Aorta (tissue), 5 donors: ENCODE measurements at places on chromosomes 7 and 10. TPM values are rescaled to one million over a fixed set of nuclear protein-coding genes. Genes with fewer than 3 reads are reported as not detected.
A peak's percentile ranks its signal among the peaks of the same experiment; 100 is the strongest.

Gene LAMB4
- not detected for total RNA-seq

DNA sequence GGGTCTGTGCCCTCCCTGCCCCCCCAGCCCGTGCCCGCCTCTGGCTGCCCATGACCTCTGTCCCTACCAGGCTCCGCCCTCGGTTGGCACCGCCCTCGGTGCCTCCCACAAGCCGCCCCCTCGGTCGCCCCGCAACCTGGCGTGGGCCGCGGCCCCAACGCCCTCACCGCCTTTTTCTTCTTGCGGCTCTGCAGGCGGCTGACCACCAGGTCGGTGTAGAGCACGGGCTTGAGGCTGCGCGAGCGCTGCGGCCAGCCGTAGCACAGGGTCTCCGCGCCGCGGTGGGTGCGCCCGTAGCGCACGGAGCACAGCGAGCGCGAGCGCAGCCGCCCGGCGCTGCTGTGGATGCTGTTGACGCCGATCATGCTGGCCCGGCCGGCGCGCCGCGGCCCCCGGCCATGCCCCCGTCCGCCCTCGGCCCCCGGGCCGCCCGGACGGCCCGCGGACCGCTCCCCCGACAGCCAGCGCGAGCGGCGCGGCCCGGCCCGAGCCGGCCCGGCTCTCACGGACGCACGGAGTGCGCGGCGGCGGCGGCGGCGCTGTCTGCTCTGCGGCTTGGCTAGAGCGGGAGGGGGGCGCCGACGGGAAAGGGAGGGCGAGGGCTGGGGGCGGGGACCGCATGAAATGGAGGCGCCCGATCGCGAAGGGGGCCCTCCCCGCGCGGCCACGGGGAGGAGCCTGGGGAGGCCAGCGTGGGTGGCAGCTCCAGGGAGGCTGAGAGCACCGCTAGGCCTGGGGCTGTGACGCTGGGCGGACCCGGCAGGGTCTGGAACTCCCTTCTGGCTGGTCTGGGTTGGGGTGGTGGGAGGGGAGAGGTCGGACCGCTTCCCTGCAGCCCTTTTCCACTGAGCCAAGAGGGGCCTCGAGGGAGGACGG is 9.6 kb downstream of the PSD start:
- peak; percentile 81 for DNase-seq

GRCh38 chr7:38932509-38933168 is 23.6 kb upstream of the VPS41 start:
- peak; percentile 93 for DNase-seq

- no peak for DNase-seq
These were observed 57.6 kb upstream of the LMTK2 start for GRCh38 chr7:98049034-98049433.

DNA sequence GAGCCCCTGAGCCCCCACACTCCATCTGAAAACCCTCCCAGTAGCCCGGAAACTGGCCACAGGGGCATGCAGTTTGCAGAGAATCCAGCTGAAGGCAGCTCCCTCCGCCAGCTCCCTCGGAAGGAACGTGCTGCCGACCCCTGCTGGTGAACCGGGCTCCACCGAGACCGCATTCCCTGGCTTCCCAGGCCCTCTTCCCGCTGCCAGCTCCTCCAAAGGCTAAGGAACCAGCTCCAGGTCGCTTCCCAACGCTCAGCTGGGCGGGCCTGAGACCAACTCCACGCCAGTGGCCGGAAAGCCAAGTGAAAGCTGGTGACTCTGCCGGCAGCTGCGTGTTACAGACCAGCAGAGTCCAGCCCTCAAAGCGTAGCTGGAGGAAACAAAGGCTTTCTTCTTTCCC is 35.8 kb downstream of the GPER1 start:
- DNase-seq, result peak; percentile 94

DNA sequence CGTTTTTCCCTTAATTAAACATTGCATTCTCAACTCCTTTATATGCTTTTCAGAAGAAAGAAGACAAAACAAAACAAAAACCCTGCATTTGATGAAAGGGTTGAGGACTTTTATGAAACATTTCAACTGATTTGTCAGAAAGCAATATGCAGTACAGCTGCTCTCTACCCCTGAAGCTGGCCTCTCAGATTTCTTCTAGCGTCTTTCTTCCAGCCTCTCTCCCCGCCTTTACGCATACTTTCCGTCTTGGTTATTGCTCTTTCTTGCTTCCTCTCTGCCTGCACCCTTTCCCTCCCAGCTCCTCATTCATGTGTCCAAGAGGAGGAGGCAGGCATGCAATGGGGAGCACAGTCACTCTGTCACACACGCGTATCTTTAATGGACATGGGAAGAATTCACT is 91.0 kb upstream of the COL1A2 start:
- DNase-seq, result no peak

GRCh38 chr10:30432622-30433305 is 1.2 kb upstream of the MAP3K8 start:
- DNase-seq, result no peak
